ENCODE measurements at places on chromosomes 12 and 14.
A peak's percentile ranks its signal among the peaks of the same experiment; 100 is the strongest.

- DNase-seq = no peak
Measured at GRCh38 chr12:131445795-131446194, 265.1 kb upstream of the SFSWAP start.

DNA sequence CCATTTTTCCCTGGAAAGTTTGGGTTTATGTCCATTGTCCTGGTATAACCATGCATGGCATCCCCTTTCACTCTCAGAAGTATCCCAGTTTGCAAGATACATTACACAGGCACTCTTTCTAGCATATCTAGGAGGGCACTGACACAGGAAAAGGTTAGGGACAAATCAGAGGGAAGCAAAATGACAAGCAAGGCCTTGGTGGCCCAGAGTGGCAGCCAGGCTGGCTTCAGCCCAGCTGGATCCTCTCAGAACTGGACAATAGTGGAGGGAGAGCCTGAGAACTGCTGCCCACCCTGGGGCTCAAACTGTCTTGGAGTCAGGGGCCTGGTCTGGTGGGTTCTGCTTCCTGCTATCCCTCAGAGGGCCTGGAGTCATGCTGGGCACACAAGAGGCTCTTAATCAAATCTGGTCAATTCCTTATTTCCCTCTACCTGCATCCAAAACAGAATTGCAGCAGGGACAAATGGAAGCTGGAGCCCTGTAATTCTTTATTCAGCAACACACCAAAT lies 2.6 kb downstream of the VDR start:
- no peak for DNase-seq

DNA sequence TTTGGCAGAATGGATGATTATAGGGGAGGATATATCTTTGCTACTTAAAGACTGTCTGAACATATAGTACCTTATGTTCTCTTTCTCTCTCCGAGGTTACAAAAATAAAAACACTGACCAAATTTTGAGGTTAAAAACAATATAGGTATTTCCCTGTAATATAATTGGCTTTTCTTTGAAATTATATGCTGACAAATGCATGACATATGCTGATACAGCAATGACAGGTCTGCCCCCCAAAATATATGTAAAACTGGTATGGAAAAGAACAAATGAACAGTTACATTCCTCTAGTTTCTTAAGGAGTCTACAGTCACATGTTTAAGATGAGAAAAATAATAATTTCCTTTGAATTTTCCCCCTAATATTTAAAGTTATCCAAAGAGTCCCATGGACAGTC lies 405.7 kb downstream of the SOX5 start:
- no peak for DNase-seq

DNA sequence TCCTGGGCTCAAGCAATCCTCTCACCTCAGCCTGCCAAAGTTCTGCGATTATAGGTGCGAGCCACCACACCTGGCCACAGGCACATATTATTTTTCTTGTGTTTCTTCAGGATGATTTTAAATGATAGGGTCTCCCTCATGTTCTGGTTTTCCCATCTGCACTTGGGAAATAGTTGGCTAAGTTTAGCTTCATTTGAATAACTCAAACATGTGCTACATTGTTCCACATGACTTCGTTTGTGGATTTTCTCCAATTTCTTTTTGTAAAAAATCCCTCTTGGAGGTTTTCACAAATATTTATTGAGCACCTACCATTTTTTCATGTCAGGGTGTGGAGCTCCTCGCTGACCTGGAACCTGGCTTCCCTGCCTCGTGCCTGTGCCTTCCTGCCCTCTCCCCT lies 55.2 kb upstream of the GNPNAT1 start:
- DNase-seq = no peak

- peak; percentile 54 for DNase-seq
Measured at GRCh38 chr12:3077572-3078081, 448 bp downstream of the TSPAN9 start.

DNA sequence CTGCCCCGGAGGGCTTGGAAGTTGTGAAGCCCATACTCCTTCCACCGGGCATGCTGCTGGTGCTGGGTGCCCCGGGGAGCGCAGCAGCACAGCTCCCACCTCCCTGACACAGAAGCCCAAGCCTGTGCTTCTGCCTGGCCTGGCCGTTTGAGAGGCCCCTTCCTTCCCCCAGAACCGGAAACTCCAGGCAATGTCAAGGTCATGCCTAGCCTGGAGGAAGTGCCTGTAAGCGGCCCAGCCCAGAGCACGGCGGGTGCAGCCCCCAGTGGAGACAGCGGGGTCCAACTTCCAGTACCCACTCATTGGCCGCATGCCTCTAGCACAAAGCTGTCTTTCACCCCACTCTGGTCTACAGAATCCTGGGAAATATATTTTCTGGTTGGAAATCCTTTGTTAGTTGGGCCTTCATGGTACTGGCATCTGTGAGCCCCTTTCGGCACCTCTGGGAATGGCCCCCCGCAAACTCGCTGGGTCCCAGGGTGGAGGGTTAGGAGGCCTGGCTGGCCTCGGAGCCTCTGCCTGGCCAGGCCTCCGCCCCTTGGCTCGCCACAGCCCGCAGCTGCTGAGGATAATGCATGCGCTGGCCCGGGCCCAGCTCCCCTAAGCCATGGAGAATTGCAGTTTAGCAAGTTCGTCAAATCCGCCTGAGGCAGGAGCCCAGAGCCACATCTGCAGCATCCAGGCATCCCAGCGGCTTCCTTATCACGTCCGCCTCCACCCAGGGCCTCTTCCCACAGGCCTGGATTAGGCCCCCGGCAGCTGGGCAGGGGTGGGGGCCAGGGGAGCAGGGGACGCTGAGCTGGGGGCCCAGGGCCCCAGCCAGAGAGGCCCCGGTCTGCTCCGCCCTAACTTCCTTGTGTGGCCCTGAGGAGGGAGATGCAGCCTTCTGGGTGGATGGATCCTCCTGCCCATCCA lies 48.9 kb upstream of the DLK1 start:
- peak; percentile 95 for DNase-seq

DNA sequence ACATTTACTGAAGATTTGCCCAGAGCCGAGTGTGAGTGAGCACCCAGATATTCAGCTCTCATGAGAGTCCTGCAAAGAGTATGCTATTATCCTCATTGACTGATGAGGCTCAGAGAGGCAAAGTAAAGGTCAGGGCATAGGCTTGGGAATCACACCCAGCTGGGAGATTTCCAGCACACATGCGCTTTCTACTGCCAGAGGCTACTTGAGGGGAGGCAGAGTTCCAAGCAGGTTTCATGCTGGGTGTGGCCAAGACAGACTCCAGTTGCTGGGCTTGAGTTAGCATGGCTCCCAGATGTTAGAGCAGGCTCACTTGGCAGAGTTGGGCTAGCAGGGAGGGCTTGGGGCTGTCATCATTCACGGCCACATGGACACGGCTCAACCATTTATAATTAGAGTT lies 14.4 kb upstream of the FAM181A start:
- DNase-seq = no peak

DNA sequence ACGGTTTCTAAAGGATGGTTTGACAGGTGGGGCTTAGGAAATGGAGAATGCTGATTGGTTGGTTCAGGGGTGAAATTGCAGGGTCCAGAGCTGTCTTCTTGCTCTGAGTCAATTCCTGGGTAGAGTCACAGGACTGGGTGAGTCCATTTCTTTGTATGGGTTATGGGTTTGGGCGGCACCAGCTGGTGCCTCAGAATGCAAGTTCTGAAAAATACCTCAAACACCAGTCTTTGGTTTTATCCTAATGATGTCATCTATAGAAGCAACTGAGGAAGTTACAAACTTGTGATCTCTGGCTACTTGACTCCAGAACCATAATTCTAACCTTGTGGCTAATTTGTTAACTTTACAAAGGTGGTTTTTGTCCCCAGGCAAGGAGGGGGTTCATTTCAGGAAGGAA lies 47.6 kb upstream of the EIF5 start:
- no peak for DNase-seq

- peak; percentile 58 for DNase-seq
Measured at GRCh38 chr12:121781484-121781997, 11.9 kb downstream of the RHOF start.

DNA sequence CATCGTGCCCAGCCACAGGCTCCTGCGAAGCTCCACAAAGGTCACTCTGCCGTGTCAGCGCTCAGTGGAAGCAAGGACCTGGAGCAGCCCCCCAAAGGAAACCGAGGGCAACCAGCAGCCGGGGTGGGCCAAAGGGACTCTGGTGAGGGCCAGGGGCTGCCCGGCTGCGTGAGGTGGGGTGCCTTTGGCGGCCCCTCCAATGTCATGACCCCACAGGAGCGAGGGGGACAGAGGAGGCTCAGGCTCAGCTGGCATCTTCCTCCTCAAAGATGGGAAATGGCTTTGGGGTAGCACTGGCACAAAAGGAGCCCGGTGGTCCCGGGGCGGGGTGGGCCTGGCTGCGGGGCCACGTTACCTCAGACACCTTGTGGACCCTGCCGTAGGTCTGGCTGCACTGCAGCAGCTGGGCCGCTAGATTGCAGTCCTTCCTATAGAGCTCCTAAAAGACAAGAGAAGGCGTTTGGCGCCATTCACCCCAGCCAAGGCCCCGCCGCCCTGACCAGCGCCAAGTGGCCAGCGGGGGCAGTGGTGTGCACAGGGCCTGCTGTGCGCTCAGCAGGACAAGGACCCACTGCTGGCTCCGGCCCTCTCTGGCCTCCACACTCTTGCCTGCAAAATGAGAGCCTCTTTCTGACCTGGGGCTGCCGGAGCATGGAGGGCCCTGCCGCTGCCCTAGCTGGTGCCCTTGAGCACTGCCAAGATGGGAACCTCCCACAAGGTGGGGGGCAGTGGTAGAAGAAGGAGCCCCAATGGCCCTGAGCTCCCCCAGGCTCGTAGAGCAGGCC lies 46.9 kb downstream of the BEGAIN start:
- peak; percentile 14 for DNase-seq

GRCh38 chr12:116799955-116800354 lies 61.8 kb downstream of the RNFT2 start:
- no peak for DNase-seq

DNA sequence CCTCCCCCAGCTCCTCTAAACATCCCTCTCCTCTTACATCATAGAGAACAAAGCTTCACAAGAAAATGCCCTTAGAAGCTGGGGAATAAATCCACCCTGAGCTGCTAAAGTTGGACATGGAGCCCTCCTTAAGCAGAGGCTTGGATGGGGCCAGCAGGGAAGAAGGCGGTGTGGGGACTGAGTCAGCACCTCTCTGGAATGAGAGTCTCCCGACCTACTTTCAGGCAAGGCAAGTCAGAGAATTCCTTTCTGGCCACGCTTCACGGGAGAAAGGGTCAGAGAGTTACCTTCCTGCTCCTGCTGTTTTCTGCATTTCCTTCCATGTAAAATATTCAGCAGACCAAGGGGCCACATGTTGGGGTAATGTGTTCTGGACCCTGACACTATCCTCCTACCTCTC lies 113.3 kb upstream of the PRB2 start:
- DNase-seq = no peak

DNA sequence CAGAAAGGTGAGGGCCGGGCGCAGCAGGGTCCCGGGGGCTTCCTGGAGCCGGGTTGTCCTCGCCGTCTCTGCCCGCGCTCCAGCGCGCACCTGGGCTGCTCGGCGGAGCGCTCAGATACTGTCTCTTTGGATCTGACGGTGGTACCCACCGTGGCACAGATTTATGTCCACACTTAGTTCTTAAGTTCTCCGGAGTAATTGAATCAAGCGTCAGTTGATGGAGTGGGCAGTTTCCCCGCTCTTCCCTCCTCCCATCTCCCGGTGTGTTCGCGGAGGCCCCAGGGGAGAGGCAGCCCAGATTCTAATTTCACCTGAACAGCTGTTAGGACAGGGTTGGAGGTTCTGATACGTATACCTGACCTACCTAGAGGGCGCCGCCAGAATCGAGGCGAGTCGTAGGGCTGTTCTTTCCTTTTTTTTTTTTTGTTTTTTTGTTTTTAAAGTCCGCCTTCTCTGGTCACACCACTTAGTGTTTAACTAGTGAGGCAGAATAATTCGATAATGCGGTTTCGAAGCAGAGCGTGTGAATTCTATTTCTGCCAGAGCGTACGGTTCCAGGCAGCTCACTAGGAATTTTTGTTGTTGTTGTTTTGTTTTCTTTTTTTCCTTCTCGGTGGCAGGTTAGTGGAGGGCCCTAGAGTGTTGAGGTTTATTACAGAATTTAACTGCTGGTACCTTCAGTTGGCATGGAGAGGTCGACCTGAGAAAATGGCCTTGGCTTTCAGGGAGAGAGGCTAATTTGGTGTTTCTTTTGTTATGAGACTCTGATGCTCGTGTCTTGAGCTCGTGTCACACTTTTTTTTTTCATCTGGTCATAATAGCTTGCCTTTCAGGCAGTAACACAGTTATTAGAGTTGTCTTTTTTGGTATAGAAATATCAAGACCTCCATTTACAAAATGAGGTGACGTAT lies 22.3 kb upstream of the GNS start:
- DNase-seq = no peak

GRCh38 chr12:55942577-55943136 lies 11.7 kb downstream of the DGKA start:
- no peak for DNase-seq

- peak; percentile 40 for DNase-seq
Measured at GRCh38 chr12:74980510-74980909, 229.1 kb downstream of the KCNC2 start.

DNA sequence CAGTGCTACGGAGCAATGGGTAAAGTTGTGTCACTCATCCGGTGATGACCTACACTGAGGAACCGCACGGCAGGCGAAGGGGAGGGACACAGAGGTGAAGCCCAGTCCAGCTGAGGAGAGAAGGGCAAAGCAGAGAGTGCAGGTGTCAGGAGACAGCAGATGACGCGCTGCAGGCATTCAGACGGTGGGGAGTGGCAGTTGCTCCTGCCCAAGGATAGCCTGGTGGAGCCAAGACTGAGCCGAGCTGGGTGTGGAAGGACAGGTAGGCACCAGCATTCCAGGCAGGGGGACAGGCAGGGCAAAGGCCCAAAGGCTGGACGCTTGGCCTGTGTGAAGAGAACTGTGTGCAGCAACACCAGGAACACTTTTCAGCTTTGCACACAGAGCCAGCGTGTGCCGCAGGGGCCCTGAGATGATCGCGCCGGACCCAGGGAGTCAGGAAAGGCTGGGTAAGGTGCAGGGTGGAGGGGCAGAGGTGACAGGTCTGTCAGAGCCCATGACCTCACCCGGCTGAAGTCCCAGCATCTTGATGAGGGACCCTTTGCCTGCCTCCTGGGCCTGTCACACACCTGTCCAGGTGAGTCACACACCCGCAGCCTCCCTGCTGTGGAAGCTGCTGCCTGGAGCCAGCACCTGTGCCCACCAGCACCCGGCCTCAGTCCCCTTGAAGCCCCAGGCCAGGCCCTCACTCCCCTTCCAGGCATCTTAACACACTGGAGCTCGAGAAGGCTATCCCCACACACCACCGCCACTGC lies 48.4 kb downstream of the TSPAN11 start:
- no peak for DNase-seq

- DNase-seq = no peak
Measured at GRCh38 chr12:56084958-56085543, 5.1 kb downstream of the ERBB3 start.

- peak; percentile 20 for DNase-seq
Measured at GRCh38 chr12:66786531-66787308, 107.8 kb upstream of the GRIP1 start.
